ENCODE measurements at places on chromosomes 7 and 10.

DNA sequence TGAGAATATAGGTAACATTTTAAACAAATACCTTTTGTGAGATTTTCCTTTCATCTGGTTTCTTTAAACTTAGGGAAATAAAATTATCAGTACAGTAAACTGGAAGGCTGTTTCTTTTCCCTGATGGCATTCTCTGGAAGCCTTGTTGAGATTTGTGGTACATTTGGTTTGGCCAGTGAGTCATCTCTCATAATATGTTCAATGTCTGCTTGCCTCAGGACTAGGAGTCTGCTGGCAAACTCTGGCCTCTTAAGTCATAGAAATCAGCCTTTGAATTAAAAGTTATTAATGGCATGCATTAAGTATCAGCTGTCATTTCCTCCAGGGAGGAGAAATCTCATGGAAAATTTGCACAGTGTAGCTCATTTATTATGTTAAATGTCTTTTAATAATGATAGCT is 316.6 kb upstream of the KIAA1217 start:
- DNase-seq = no peak

GRCh38 chr7:14691597-14692203 is 210.9 kb downstream of the DGKB start:
- peak; percentile 6 for DNase-seq

- no peak for DNase-seq
Measured at GRCh38 chr7:22751341-22751740, 24.3 kb downstream of the IL6 start.

- no peak for DNase-seq
Measured at GRCh38 chr10:73991884-73992245, 6.1 kb upstream of the VCL start.

- no peak for DNase-seq
Measured at GRCh38 chr7:91367812-91368578, 103.8 kb downstream of the FZD1 start.

GRCh38 chr7:100356416-100357068 is 1.4 kb upstream of the PILRB start:
- no peak for DNase-seq

- no peak for DNase-seq
Measured at GRCh38 chr7:18315241-18315640, 180.3 kb upstream of the HDAC9 start.

DNA sequence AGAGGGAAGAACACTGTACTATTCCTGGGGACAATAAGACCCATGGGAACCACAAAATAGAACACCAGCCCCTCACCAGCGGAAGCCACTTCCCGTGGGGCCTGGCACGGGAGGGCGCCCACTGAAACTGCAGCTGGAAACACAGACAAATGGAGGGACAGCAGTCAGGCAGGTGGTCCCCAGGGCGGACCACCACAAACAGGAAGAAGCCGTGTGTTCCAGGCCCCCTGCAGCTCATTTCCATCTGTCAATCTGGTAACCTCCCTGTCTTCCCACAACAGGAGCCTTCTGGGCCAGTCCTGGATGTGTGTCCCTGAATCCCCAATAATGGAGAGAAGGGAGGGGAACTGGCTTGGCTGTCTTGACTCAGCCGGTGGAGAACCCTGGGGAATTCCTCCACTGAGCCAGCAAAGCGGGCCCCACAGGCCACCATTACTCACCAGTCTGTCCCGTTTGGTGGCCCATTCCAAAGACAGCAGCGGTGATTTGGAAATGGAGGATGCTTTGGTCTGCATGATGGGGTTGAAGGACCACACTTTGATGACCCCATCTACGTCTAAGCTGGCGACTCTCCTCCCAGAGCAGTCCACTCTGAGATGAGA is 16.7 kb downstream of the WDR91 start:
- no peak for DNase-seq

- no peak for DNase-seq
Measured at GRCh38 chr10:73207883-73208282, 39.2 kb downstream of the DNAJC9 start.

- no peak for DNase-seq
Measured at GRCh38 chr7:133750287-133750686, 376.9 kb upstream of the LRGUK start.

- no peak for DNase-seq
Measured at GRCh38 chr10:129614341-129614740, 147.3 kb downstream of the MGMT start.

- DNase-seq = no peak
Measured at GRCh38 chr7:85070967-85071628, 115.8 kb downstream of the SEMA3D start.

GRCh38 chr10:124105594-124105993 is 12.2 kb upstream of the CHST15 start:
- DNase-seq = no peak

DNA sequence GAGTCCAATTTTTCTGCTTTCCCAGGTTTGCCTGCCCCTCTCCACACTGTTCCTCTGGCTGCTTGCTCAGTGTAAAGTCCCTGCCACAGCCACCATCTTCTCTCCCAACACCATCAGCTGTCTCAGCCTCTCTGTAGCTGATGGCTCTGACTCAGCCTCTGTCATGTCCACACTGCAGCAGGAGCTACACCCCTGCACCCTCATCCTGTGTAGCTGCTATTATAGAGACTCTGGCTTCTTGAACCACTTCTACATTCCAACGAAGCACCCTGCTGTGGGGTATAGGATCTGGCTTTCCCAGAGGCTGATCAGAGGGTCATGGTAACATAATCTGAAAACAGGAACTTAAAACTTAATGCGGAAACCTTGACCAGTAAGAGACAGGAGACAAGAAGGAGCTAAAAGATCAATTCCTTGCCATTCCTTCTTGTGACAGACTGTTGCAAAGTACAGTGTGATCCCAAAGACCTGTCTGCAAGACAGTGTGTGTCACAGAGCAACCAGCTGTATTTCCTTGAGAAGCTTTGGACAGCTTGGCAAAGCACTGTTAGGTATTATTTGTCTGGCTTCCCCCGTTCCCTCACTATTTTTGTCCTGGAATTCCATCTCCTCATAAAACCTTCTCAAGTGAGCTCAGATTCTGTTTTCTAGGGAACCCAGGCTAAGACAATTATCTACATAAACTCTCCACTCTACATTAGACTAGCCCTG is 42.3 kb downstream of the NRCAM start:
- no peak for DNase-seq

- DNase-seq = no peak
Measured at GRCh38 chr10:75007646-75008045, 103.8 kb upstream of the SAMD8 start.

- no peak for DNase-seq
Measured at GRCh38 chr7:98357751-98358161, 43.1 kb downstream of the BAIAP2L1 start.
